ENCODE measurements at places on chromosomes 2 and 18.
A peak's percentile ranks its signal among the peaks of the same experiment; 100 is the strongest.

- DNase-seq = no peak
Observed at GRCh38 chr2:70896765-70897202, 38.9 kb upstream of the ATP6V1B1 start.

- DNase-seq = no peak
Observed at GRCh38 chr2:238654479-238655197, 193.2 kb upstream of the TWIST2 start.

DNA sequence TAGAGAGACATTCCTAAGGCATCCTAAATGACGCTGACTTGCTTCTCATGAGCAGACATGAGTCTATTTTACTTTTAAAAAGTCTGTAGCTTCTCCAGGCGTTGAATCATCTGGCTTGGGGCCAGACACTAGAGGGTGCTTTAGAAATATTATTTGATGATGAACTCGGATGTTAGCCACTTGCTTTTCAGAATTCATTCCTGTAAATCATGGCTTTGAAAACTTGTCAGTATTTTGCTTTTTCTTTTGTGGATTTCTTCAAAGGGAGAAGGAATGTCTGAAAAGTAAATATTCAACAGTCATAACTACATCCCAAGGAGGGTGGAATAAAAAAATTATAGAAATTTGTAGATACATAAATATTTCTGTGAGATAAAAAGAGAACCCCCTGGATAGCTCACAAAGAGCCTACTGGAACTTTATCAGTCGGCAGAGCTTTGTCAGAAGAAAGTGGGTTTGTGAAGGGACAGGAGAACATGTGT lies 370.8 kb downstream of the OSR1 start:
- DNase-seq = peak; percentile 97

DNA sequence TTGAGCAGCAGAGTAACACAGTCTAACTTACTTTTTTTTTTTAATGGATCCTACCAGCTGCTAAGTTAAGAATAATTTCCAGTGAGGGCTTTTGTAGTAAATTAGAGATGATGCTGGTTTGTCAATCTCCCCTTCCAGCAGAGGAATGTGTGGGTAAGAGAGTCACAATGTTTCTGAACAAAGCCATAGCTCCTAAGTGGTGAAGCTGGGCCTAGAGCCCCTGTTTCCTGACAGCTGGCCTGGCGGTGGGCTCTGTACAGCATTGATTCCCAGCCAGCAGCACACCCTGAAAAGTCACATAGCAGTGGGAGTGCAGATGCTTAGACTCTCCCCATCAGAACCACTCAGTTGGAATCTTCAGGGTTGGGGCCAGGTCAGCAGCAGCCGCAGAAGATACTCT lies 24.4 kb downstream of the CAPG start:
- no peak for DNase-seq

GRCh38 chr2:7974936-7975335 lies 706.9 kb upstream of the ID2 start:
- DNase-seq = no peak

DNA sequence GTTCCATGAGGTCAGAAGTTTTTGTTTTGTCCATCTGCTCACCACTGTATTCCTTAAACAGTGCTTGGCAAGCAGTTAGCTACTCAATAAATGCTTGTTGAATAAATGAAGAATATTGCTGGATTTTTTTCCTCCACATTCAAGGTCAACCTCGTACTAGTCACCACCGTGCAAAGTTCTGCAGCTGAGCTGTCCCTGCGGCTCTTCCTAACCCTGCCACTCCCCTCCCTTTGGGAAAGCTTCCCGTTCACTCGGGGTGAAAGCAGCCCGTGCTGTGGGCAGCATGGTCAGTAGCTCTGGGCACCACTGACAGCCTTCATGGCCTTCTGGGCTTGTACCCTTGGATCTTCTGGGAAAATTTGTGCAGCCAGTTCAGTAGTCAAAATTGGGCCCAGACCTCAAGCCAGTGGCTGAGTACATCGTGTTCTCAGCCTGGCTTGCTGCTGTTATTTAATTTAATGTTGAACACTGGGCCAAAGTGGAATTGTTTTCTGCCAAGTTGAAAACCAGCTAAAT lies 469.3 kb upstream of the RAB12 start:
- peak; percentile 59 for DNase-seq

Data from tibial nerve (tissue), 4 donors.